ENCODE measurements at places on chromosomes 11 and 22.

- ATAC-seq, result no peak
These were observed 20.1 kb downstream of the ST14 start for GRCh38 chr11:130179396-130180306.

GRCh38 chr22:50691521-50691920 is 18.9 kb downstream of the SHANK3 start:
- ATAC-seq, result no peak

DNA sequence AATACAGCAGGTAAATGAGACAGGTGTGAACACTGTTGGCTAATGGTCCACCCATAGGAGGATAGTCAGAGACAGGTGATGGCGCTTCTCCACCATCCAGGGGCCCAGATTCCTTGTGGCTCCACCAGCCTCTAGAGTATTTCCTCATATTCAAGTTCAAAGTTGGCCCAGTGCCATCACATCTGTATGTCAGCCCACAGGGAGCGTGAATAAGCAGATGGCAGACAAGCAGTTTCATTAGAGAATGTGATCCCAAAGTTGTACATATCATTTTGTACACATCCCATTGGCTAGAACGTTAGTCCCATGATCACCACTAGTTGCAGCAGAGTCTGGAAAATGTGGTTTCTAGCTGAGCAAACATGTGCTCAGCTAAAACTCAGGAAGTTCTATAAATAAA is 11.0 kb upstream of the CWF19L2 start:
- no peak for ATAC-seq

DNA sequence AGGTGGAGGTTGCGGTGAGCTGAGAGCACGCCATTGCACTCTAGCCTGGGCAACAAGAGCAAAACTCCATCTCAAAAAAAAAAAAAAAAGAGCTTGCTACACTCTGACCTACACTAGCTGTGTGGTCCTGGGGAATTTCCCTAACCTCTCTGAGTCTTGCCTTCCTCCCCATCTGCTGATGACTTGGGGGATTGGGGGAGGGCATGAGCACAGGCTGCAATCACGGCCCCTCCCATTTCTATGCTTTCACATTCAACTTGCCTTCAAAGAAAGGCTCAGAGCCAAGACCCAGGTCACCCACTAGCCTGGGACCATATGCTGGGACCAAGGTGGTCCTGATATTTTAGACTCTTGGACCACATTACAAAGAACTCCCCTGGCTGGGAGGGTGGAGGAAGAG is 39.8 kb upstream of the TEF start:
- ATAC-seq, result peak; percentile 98

- no peak for ATAC-seq
These were observed 4.4 kb upstream of the MUC5AC start for GRCh38 chr11:1153105-1153950.

DNA sequence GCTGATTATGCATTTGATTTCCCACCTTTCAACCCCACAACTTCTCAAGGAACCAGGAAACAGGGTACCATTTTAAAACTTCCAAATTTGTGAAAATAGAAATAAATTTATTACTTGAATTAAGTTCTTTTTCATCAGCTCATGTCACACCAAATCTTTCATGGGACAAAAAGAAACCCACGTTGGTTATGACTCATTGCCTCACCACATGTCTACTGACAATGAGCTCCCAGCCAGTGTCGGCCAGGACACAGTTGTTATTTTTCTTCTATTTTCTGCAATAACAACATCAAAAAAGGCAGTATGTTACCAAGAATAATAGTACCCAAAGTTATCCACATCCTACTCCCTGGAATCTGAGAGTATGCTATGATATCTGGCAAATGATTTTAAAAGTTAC is 17.3 kb downstream of the MS4A6A start:
- ATAC-seq, result no peak

- no peak for ATAC-seq
These were observed 212.4 kb upstream of the C11orf87 start for GRCh38 chr11:109209572-109209971.

DNA sequence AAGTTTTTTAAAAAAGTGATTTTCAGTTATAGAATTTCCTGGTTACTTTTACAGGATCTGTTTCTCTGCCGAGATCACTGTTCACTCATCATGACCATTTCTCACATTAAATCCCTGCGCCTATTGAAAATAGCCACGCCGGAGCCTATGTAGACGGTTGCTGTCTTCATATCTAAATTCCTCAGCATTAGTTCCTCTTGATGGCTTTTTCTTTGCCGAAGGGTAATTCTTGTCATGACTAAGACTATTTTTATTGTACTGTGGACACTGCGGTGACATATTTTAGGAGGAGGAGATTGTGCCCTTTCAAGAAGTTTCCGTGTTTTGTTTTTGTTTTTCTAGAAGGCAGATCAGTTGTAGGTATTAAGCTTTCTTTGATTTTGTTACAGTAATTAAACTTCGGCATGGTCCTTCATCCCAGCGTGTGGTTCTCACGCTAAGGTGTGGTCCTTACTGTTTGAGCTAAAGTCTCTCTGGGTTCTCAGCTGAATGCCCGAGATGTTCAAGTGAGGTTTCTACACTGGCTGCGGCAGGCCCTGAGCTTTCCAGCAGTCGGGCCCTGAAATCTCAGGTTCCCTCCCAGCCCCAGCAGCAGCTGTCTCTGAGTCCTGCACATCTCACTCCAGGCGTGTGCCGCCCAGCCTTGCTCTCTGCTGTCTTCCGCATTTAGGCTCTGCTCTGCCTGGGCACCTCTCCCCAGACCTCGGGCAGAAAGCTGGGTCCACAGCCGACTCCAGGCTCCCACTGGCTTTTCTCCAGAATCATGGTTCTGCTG is 1110.5 kb downstream of the TBC1D22A start:
- ATAC-seq, result no peak

DNA sequence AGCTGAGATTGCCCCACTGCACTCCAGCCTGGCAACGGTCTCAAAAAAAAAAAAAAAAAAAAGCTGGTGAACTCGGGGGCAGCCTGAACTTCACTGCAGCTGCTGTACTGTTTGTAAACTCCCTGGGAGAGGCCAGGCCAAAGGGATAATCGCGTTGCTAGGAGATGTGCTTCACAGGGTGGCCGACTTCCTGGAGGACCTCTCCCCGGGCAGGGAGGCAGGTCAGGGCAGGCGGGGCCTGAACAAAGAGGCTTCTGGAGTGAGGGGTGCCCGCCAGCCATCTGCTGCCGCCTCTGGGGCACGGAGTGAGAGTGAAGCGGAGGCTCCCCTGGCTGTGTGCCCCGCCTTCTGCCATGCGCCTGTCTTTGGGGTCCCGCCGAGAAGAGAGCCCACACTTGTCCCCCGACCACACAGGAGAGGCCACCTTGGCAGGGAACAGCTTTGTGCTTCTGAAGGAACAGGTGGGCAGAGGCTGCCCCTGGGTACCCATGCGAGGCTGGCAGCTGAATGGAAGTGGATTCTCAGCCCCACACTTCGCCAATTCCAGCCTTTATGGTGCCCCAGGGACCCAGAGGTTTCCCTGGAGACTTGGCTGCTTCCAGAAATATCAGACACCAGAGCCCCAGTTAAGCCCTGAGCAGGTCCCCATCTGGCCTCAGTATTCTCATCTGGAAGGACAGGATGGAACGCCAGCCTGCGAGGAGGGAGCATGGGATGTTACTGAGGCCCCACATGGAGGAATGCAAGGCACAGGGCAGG is 29.6 kb downstream of the TMEM184B start:
- ATAC-seq, result no peak

GRCh38 chr11:107496011-107496410 is 38.4 kb upstream of the CWF19L2 start:
- no peak for ATAC-seq

DNA sequence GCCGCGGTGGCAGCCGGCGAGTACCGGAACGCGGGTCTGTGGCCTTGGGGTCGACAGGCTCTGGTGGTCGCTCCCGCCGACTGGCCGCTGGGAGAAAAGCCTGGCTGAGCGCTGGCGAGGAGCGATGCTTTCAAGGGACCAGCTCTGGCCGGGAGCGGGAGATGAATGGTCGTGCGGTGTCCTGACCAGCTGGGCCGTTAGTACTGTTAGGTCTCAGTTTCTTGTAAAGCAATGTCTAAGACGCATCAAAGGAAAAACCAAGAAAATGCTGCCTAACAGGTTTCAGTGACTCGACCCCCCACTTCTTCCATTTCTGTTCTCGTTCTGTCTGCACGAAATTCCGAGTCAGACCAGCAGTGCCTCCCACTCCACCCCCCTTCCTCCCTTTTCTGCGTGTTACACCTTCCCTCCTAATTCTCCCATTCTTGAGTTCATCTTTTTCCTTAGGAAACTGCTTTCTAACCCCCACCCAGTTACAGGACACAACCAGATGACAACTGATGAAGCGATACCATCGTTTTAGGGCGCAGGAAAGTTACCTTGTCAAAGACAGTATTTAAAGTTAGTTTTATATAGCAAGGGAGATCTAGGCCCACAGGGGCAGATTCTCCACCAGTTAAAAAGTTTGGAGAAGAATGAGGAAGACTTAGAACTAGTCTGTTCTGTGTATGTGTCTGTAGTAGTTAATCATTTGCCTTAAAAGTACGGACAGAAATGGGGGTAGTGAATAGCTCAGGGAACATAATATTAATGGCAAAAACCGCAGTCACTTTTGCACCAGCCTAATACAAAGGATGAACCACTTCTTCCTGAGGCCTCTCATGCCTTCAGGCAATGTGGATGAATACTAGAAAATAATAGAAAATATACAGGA is 1.0 kb downstream of the CUL5 start:
- ATAC-seq, result no peak

DNA sequence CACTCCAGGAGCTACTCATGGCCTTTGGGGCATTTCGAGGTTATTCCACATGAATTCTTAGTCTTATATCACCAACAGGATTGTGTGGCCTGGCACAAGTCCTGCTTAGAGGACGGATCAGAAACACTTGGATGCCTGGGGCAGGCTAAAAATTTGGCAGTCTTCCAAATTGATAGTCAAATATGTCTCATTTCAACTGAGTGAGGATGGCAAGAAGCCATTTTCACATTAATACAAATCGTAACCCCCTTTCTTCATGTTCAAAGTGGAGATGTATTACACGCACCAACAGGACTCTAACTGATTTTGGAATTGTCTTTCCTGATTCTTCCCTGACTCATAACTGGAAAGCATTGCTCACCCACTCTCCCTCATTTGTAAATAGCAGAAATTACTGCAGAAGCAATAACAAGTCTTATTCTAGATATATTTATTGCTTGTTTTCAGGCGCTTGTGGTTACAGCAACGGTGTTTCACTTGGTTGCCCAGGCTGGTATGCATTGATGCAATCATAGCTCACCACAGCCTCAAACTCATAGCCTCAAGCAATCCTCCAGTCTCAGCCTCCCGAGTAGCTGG is 10.3 kb upstream of the CCDC86 start:
- ATAC-seq, result no peak

DNA sequence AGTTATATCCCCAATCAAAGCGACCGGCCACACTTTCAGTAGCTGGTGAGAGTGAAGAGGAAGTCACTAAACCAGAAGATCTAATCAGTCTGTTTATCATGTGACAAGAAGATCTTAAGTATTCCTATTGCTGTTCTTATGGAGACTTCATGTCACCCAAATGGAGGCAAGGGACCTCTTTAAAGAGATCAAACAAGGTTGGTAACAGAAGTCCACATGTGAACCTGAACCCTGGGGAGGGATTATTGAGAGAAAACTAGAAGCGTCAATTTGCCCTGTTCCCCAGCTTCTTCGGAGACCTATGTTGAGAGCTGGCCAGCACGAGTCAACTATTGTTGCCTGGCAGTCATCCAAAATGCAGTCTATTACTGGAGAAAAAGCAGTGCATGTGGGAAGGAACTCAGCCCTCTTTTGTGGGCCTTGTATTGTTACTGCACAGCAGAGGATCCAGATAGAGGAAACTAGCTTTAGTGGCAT is 76.9 kb upstream of the CTSC start:
- ATAC-seq, result peak; percentile 50
